AG04449 (cell line): ENCODE measurements at places on chromosomes 4 and X.

DNA sequence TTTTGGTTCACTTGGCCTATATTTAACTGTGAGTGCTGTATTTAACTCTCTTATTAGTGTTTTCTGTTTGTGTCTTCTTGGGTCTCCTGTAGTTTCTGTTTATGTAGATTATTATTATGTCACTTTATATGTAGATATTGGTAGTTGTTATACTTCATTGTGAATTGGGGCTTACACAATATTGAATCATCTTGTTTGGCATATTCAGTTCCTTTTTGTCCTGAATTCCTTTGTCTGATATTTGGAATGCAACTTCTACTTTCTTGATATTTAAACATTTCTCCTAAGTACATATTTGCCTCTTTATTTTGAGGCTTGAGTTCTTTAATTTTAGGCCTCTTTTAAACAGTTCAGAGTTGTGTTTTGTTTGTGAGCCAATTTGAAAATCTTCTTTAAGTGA lies 544.8 kb upstream of the ADGRL3 start:
- DNase-seq: no peak

GRCh38 chr4:107202744-107203143 lies 166.6 kb upstream of the DKK2 start:
- DNase-seq: no peak

DNA sequence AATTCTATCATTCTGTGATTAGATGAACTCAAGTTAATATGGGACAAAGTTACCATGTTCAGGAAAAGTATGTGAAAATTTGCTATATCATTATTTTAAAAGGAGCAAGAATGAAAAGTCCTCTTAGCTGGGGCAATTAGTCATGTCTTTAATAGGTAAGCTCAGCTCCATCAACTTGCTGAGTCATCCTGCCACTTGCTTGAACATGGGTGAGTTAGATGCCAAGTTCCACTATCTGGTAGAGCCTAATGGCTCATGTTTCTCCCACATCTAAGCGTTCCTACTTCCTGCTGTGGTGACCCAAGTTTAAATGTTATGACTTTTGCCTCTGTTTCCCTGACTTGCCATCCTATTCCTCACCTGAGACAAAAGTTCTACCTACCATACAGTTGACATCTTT lies 276.8 kb downstream of the ZNF674 start:
- DNase-seq: no peak

DNA sequence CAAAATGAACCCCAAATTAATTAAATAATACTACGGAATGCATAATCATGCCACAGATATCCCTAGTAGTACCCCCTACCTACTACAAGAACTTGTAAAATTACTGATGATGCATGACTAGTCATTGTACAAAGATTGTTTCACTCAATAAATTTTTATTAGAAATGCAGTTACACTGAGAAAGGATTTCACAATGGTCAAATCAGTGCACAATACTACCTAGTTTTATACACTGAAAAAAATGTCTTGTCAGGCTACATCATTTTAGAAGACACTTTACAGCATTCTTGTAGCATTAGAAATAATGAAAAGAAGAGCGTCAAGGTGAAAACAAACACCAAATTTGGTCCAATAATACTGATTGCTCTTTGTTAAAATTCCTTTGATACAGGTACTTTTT lies 178.8 kb downstream of the GPM6A start:
- no peak for DNase-seq

- no peak for DNase-seq
Observed at GRCh38 chr4:76644831-76645485, 209.9 kb downstream of the SHROOM3 start.

DNA sequence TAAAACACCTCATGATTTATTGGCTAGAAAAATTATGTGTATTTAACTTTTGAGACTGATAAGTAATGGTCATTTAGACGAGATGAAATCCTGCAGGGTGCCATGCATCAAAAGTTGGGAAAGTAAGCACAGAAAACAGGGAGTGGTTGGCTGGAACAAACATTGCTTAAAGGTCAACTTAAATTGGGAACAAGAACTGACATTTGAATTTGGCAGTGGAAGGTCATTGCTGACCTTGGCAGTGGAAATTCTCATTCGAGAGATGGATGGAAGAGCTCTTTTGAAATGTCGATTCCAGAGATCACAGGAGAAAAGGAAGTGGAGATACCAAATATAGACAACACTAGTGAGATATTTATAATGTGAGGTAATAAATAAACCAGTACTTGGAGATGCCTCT lies 572.8 kb downstream of the TRAM1L1 start:
- DNase-seq: no peak

GRCh38 chr4:108796173-108796572 lies 33.3 kb upstream of the ETNPPL start:
- no peak for DNase-seq

GRCh38 chr4:172011196-172011595 lies 198.0 kb downstream of the GALNTL6 start:
- no peak for DNase-seq

- DNase-seq: no peak
Observed at GRCh38 chr4:137069473-137069872, 462.8 kb downstream of the PCDH18 start.

DNA sequence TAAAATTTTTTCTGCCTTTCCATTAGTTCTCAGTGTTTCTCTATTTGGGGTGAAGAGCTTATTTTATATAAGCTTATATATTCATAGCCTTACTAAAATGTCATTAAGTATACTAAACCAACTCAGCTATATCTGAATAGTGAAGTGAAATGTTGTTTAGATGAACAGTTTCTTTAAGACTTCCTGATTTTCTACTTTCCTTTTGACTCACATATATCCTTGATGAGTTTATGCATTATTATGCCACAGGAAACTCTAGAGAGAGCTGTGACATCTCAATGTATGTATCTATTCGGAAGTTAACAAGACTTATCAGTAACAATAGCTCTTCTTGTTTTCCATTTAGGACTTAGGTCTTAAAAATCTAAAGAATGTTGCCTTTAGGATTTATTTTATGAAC lies 1491.8 kb upstream of the IGFBP7 start:
- no peak for DNase-seq

- DNase-seq: peak; percentile 84
Observed at GRCh38 chr4:70721747-70722146, at the start of gene RUFY3. Gene RUFY3 (plus strand): TSS chr4:70721964. CDS start chr4:70722574, 610 bp downstream.

DNA sequence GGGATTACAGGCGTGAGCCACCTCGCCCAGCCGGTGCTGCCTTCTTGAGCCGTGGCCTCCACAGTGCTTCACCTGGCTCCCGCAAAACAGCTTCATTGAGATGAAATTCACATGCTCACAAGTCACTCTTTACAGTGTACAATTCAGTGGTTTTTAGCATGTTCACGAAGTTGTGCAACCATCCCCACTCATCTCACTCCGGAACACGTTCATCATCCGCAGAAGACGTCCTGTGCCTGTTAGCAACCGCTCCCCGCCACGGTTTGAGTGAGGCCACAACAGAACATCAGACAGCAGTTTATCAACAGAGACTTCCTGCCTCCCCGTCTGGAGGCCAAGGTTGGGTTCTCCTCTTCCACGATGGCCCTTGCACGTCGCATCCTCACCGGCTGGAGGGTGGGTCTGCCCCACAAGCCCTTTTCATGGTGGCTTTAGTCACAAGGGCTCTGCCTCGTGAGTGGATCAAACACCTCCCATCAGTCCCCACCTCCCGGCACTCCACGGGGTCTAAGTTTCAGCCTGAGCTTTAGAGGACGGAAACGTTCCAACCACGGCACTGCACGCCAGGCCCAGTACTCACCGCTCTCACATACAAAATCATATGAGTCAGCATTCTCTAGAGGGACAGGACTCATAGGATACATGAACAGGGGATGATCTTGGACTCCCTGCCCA lies 29.6 kb upstream of the SPON2 start:
- no peak for DNase-seq

- DNase-seq: no peak
Observed at GRCh38 chr4:46389301-46389775, 590 bp downstream of the GABRA2 start.

DNA sequence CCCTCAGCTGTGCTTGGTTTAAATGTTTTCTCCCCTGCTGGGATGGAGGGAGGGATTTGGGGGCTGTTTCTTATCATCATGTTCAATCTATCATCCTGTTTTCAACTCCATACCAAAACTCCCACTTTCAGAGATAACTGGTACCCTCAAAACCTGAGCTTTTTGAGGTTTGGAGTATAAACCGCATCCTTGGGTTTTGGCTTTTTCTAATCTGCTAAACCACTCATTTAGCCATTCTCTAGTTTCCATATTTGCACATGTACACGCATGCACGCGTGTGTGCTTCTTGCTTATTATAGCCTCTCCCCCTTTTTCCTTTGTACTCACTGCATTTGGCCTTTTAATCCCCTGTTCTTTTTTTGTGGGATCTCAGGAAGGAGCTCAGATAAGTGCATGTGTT lies 116.7 kb upstream of the TEX13D start:
- no peak for DNase-seq

DNA sequence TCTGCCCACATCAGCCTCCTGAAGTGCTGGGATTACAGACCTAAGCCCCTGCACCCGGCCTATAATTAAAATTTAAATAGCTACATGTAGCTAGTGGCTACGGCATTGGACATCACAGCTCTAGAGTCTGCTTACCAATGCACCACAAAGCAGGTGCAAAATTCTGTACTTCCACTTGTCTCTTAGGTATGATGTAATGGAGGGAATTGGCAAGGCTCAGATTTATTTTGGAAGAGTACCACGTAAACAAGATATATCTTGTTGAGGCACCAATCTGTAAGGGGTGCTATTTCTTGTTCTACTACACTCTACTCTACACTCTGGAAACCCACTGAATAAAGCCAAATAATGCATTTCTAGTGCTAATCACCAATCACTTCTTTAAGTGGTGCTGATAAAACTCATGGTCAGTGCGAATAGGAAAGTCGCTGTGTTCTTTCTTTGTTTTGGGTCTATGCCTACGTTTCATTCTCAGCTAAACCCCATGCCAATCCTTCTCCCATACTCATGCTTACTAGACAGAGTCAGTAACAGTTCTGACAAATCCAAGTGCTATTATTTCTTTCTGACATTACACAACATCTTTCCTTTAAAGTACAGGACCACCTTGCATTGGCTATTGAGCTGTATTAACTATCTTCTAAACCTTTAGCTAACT lies 92.3 kb downstream of the GC start:
- DNase-seq: no peak

- no peak for DNase-seq
Observed at GRCh38 chrX:39310891-39311290, 509.6 kb downstream of the MID1IP1 start.

GRCh38 chrX:15816886-15817285 lies 26.6 kb downstream of the ZRSR2 start:
- DNase-seq: no peak

DNA sequence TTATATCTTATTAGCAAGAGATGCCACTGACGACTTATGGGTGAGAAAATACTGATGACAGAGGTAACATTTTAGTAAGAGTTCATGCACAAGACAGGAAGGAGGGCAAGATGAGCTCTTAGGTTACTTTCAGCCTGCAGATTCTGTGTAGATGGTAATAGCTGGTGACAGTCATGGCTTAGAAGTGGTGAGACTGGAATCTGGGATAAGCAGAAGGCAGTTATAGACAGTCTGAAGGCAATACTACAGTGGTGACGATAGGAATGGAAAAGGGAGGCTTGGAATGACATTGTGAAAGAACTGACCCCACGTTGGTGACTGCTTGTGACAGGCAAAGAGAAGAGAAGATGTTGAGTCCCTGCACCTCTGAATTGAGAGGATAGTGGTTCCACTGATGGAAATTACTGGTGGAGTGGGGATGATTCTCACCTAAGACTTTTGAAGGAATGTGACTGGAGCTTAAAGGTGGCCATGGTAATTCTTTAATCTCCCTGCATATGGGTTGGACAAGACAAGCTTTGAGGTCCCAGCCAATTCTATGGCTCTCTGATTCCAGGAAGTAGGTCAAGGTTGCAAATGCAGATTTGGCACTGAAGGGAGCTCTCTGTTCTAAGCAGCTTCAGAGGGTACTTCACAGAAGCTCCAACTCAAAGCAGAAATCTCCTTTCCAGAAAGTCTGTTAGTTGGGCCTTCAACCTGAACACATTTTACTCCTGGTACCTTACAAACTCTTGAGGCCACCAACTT lies 99.7 kb downstream of the RASL11B start:
- no peak for DNase-seq

DNA sequence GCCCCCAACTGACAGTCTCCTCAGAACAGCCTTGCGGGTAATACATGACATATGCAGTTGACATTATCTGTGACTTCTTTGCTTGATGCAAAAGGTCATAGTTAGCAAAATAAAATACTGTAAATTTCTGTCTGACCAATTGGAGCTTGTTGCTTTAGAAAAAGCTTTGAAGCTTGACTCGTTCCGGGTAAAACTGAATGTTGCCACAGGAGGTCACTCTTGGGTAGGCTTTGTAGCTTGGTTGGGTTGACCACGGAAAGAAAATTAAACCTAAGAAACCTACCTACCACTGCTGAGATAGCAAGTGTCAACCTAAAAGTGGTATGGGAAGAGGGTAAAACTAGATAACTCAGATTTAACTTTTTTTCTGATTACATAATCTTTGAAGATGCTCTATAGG lies 23.2 kb downstream of the PRPS2 start:
- DNase-seq: no peak

DNA sequence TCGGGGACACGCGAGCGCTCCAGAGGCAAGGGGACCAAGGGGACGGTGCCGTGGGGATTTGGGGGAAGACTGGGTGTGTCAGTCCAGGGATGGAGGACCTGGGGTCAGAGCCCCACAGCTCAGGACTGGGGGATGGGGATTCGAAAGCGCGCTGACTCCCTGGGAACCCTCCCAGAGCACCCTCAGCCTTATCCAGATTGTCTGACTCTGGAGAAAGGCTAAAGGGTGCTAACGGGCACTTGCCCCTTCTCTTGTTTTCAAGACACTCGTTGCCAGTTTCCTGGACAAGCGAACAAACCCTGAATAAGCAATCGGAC lies 1.1 kb downstream of the DOCK11 start:
- DNase-seq: no peak

- no peak for DNase-seq
Observed at GRCh38 chr4:112213091-112213490, 18.5 kb upstream of the AP1AR start.

GRCh38 chr4:176193938-176194337 lies 1.4 kb downstream of the SPATA4 start:
- peak; percentile 47 for DNase-seq

DNA sequence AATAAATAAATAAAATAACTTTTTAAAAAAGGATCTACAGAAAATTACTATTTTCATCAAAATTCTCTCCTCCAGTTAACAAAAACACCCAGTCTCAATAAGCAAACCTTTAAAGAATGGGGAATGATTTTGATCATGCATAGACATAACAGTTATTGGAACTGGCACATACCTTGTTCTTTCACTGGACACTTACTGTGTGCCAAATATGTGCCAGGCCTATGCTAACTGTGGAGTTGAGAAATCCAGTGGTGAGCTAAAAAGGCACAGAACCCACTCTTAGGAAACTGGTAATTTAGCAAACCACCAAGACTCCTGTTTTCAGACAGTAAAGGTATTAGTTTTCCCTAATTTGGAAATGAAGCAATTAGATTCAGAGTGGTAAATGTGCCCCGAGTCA lies 39.1 kb downstream of the CLOCK start:
- no peak for DNase-seq

GRCh38 chr4:71732706-71733105 lies 51.2 kb downstream of the GC start:
- peak; percentile 10 for DNase-seq

- DNase-seq: no peak
Observed at GRCh38 chrX:47217121-47217851, 1.2 kb upstream of the CDK16 start.

- no peak for DNase-seq
Observed at GRCh38 chrX:109936114-109936513, 66.8 kb upstream of the TMEM164 start.
